ENCODE measurements at places on chromosomes 5 and 9. TPM values are rescaled to one million over a fixed set of nuclear protein-coding genes. Genes with fewer than 3 reads are reported as not detected.
A peak's percentile ranks its signal among the peaks of the same experiment; 100 is the strongest.

DNA sequence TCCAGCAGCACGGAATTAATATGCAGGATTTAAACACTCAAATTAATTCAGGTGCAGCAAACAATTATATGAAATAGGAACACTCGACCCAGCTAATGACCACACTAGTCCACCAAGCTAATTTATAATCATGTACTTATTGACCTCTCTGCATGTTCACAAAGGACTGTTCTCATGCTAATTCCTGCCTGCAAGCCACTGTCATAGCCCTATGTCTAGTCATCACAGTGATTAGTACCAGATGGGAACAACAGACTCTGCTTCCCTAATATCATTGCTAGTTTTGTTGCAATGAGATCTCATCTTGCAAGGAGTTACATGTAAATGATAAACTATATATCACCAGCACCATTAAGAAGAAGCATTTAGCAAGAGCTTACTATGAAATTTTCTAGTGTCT, 553.0 kb upstream of the GRAMD2B start:
- no peaks in the 10 kb centered on the region for H3K4me1 ChIP-seq
- H3K4me3 ChIP-seq: no peak overlapping the region
- no peaks in the 10 kb centered on the region for H3K27me3 ChIP-seq
- no peak overlapping the region for H3K27ac ChIP-seq

DNA sequence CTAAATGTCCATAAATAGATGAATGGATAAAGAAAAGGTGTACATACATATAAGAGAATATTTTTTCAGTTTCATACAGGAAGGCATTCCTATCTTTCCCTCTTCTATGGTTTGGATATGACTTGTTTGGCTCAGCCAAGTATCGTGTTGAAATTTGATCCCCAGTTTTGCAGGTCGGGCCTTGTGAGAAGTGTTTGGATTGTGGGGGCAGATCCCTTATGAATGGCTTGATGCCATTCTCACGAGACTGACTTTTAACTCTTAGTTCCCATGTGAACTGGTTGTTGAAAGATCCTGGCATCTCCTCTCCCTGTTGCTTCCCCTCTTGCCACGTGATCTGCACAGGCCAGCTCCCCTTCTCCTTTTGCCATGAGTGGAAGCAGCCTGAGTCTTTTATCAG, 421.1 kb upstream of the FTMT start:
- H3K27me3 ChIP-seq: no peaks in the 10 kb centered on the region
- no peaks in the 10 kb centered on the region for H3K4me1 ChIP-seq
- no peak for DNase-seq
- no peaks in the 10 kb centered on the region for H3K36me3 ChIP-seq

- no peaks in the 10 kb centered on the region for H3K4me1 ChIP-seq
- H3K36me3 ChIP-seq: no peaks in the 10 kb centered on the region
- no peak for DNase-seq
- H3K27me3 ChIP-seq: no peaks in the 10 kb centered on the region
- H3K27ac ChIP-seq: no peak overlapping the region
Observed at GRCh38 chr5:143760131-143760505, 51.8 kb upstream of the HMHB1 start.

DNA sequence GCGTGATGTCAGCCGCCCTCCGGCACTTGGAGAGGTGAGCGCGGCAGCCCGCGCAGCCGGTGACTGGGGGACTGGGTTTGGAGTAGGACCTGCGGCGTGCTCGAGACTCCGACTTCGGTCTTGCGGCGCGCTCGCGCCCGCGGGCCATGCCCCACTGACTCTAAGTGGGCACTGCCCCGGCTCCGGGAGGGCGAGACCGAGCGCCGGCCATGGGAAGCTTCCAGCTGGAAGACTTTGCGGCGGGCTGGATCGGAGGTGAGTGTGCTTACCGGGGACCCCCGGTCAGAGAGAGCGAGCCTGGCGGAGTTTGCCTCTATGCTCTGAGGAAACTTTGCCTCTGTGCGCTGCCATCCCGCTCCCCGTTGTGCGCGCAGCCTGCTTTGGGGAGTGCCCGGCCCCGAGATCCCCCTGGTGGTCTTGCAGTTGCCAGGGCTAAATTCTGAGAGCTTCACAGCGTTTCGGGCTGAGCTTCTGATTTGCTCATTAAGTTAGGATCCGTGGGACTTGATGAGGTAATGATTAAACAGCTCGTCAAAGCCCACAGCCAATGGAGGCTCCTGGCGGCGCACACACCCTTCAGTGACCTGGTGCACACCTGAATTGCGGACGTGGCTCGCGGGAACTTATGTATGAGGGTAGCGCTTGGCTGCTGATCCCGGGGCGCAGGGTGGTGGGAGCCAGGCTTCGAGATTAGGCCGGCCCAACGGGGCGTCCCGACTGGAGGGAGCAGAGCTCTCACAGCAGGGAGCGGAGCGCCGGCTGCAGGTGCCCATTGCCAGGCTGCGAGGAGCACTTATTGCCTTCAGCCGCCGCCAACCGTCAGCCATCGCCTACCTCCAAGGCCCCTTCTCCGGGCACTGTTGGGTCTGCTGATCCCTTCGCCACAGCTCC, at the start of gene SLC25A48:
Gene SLC25A48, plus strand, starts transcription at position 25 of the 891 bp plus-strand sequence. Its CDS starts 185 bp downstream, at position 210.
- H3K4me3 ChIP-seq: peak within 1 kb of the TSS; percentile 58
- no peak for DNase-seq
- H3K4me1 ChIP-seq: peaks cover 18% of the 10 kb centered on the region
- H3K27ac ChIP-seq: no peak within 1 kb of the TSS
- peaks cover 39% of the 10 kb centered on the region for H3K27me3 ChIP-seq

DNA sequence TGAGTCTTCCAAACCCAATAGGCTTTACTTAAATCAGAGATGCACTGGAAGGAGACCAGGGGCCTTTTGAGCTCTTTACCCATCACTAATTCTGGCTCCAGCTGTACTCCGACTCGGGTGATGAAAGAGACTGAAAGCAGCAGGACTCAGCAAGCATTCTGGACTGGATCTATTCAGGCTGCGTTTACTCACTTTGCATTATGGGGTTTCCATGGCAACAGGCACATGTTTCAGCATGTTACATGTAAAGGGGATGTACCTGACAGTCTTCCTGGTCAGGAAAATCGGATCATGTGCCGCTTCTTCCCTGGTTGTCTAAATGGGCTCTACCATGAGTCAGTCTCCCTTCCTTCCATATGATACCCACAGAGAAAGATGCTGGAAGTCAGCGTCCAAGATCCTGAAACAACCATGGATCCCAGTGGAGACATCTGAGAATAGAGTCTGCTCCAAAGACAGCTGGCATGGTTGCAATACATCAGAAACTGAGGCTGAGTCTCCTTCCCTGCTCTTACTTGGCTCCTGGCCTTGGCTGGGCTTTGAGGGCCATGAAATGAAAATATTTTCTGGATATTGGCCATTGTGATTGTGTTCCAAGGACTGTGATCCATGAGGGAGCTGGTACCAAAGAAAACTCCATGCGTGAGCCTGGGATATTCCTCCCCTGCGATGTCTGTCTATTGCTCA, 102.5 kb upstream of the TNC start:
- H3K27ac ChIP-seq: no peak overlapping the region
- H3K4me1 ChIP-seq: no peaks in the 10 kb centered on the region
- no peaks in the 10 kb centered on the region for H3K36me3 ChIP-seq

Gene C9orf152
- 12.8 TPM for total RNA-seq

Gene WNT8A
- not detected for total RNA-seq

Gene ZFR
- 52.9 TPM for total RNA-seq

Gene TLR4
- total RNA-seq: 8.5 TPM
